ENCODE measurements at places on chromosomes 7 and 10.

DNA sequence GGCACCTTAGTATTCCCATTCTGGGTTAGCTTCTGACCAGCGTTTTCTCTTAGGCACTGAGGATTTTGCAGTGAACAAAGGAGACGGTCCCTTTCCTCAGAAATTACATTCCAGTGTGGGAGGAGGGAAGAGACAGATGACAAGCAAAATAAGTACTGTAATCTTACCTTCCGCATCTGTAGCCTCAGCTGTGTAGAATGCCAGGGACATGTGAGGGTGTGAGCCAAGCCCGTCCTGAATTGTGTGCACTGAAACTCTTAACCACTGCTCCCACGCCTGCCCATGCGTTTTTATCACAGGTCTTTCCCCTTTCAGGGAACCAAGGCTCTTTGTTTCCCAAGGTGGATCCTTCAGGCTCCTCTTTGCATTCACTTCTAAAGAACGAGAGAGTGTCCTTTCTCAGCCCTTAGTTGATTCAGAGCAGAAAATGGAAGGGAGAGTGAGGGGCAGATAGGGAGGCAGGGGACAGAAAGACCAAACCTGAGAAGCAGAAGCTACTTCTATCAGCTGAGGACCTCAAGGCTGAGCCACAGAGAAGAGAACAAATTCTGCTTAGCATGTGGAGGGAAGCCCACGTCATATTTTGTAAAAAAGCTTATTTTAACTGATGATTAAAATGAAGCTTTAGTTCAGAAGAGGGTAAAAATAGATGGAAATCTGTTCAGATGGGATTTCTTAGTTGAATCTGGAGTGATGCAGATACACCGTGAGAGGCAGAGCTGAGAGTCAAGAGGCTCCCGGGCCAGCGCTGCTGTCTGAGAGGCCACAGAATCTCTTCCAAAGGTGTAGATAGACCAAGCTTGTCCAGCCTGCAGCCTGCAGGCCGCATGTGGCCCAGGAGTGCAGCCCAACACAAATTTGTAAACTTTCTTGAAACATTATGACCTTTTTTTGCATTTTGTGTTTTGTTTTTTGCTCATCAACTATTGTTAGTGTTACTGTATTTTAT lies 122.5 kb downstream of the CCNY start:
- peak; percentile 38 for DNase-seq
- H3K36me3 ChIP-seq: no peaks in the 10 kb centered on the region
- H3K27me3 ChIP-seq: no peaks in the 10 kb centered on the region
- peaks cover 44% of the 10 kb centered on the region for H3K4me1 ChIP-seq
- H3K4me3 ChIP-seq: peak overlapping the region; percentile 16

DNA sequence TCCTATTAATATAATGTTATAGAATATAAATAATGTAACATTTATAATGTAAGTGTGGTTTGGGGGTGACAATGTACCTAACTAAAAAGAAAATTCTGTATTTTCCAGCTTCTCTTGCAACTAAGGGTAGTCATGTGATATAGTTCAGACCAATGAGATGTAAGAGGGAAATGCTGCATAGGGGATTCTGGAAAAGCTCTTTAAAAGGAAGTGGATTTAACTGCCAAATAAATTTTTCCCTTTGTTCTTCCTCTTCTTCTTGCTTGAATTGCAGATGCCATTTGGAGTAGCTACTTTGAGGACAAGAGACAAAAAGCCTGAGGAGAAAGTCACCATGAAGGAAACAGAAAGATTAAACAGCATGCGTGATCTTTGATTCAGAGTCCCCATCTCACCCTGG lies 194.3 kb downstream of the PTEN start:
- H3K36me3 ChIP-seq: no peaks in the 10 kb centered on the region
- H3K4me1 ChIP-seq: no peaks in the 10 kb centered on the region
- DNase-seq: no peak
- H3K27me3 ChIP-seq: no peaks in the 10 kb centered on the region

DNA sequence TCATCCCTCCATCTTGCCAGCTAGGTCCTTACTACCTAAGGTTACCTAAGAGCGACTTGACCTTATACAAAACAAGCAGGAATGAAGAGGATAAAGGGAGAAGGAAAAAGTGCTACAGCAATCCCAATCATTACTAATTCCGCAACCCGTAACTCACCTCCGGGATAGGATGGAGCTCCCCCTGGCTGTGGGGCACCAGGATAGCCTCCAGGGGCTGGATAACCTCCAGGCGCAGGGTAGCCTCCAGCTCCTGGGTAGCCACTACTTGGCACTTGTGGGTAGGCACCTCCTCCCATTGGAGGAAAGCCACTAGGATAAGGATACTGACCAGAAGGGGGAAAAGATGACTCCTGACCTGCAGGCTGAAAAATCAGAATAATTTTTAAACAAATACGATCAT lies 15.8 kb downstream of the ANXA7 start:
- H3K36me3 ChIP-seq: peaks cover 58% of the 10 kb centered on the region
- no peaks in the 10 kb centered on the region for H3K4me1 ChIP-seq
- no peak for DNase-seq
- H3K27ac ChIP-seq: no peak overlapping the region

DNA sequence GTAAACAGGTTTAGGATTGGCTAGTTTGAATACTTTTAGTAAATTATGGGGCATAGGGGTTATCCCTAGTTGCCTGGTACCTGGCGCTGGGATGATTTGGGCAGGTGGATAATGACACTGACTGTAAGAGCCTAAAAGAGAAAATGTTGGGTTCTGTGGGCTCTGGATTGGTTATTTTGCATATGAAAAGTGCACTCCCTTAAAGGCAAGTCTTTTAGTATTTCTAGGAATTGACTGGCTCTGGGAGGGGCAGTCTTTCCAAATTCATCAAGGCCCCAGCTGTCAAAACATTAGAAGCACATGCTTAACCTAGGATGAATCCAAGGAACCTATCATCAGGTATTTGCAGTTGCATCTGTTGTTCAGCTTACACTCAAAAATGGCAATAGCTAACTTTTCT lies 454.6 kb upstream of the SORCS1 start:
- DNase-seq: no peak
- H3K27ac ChIP-seq: no peak overlapping the region
- no peaks in the 10 kb centered on the region for H3K36me3 ChIP-seq

GRCh38 chr10:123135415-123136141 lies at the start of gene HMX3:
HMX3 (plus strand) TSS chr10:123135970; CDS start chr10:123136051, 81 bp downstream.
- no peak within 1 kb of the TSS for H3K27ac ChIP-seq
- H3K4me3 ChIP-seq: peak within 1 kb of the TSS; percentile 26
- peak; percentile 54 for DNase-seq
- peaks cover 40% of the 10 kb centered on the region for H3K27me3 ChIP-seq

- H3K4me1 ChIP-seq: peaks cover 6% of the 10 kb centered on the region
- H3K36me3 ChIP-seq: no peaks in the 10 kb centered on the region
- H3K27ac ChIP-seq: peak overlapping the region; percentile 14
These were observed 12.9 kb upstream of the SNX10 start for GRCh38 chr7:26278770-26279169.

DNA sequence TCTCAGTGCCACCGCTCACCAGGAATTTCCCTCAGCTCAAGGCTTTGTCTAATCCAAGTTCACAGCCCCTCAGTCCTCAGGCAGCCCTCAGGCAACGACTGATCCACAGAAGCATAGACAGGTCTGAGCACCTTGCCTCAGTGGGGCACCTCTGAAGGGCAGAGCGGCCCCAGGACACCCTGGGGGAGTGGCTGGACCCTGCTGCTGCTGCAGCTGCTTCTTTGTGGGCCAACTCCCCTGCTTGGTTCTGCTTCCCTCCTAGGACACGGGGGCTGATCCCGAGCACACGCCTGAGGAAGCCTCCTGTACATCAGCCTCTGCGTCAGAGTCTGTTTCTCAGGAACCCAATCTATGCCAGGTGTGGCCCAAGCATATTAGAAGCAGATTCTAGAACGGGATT lies 16.2 kb downstream of the CUZD1 start:
- peaks cover 9% of the 10 kb centered on the region for H3K36me3 ChIP-seq
- H3K4me3 ChIP-seq: no peak overlapping the region
- no peak for DNase-seq
- H3K27me3 ChIP-seq: peaks cover 5% of the 10 kb centered on the region
- no peak overlapping the region for H3K27ac ChIP-seq

All from CD4-positive, CD25-positive, alpha-beta regulatory T cell (primary cell).